ENCODE measurements at places on chromosomes 16 and 17. TPM values are rescaled to one million over a fixed set of nuclear protein-coding genes. Genes with fewer than 3 reads are reported as not detected.

Gene TMEM220
- 14.1 TPM for total RNA-seq

DNA sequence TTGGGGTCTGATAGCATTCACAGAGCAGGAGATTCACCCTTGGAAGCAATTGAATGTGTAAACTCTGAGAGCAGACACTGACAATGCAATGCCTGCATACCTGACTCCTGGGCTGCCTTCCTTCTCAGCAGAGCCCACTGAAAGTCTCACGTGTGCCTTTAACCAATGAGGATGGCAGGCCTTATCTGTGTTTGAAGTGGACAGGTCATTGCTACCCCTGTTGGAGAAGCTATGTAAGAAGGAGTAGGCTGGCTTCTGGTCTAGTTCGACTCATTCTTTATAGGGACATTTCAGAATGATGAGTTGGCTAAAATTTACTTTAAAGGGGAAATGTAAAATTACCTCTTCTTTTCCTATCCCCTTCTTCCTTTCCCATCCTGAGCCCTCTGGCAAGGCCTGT, 446.3 kb downstream of the SLC39A11 start:
- no peak for DNase-seq

DNA sequence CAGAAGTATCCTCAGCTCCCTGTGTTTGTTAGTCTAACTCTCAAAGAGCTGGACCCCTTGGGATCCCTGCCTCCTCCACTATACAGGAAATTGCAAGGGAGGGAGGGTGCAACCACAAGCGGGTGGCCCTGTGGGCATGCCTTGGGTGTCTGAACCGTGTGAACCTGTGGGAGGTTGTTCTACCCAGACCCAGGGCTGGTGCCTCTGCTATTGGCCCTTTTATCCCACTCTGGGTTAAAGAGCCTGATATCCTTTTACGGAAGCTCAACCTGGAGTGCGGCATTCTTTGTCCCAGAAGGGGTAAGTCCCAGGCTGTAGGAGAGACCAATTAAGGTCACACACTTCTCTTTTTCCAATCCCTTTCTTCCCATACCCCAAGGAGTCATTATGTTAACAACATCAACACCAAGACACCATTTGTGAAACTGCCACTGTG, 53.4 kb downstream of the ARSG start:
- no peak for DNase-seq

DNA sequence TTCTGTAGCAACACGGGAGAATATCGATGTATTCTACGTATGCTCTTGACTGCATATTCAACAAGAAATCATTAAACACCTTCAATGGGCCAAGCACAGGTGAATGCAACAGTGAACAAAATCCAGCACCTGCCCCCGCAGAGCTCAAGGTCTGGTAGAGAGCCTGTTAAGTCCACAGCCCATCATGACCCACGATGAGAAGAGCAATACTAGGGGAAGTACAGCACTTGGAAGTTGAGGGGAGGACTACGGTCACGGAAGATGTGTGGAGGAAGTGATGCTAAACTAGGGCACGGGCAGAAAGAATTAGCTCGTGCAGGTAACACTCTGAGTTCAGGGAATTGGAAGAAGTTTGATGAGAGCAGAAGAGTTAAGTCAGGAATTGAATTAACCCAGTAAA, 253.6 kb downstream of the HAPSTR1 start:
- DNase-seq = no peak

- no peak for DNase-seq
Observed at GRCh38 chr16:70508752-70509151, 14.6 kb downstream of the COG4 start.
